ENCODE measurements at places on chromosomes 4 and X.

DNA sequence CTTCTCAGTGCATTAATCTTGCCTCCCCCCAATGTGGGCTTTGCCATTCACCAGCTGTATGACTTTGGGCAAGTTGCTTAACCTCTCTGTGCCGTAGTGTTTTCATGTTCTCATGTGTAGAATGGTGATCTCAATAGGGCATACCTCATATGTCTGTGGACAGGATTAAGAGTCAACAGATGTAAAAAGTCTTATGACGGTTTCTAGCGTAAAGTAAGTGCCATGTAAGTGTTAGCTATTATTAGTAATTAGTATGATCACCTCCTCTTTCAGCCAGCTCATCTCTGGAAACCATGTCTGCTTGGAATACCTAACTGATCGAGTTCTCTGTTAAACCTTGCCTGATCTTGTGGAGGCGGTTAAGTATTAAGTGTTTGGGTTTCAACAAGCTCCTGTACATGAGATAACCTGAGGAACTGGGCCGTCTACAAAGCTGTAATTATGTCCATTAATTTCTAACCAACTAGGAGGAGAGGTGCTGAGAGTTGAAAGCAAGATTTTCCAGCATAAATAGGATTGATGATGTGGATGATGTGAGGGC, 66.3 kb downstream of the TSC22D3 start:
- DNase-seq = no peak

DNA sequence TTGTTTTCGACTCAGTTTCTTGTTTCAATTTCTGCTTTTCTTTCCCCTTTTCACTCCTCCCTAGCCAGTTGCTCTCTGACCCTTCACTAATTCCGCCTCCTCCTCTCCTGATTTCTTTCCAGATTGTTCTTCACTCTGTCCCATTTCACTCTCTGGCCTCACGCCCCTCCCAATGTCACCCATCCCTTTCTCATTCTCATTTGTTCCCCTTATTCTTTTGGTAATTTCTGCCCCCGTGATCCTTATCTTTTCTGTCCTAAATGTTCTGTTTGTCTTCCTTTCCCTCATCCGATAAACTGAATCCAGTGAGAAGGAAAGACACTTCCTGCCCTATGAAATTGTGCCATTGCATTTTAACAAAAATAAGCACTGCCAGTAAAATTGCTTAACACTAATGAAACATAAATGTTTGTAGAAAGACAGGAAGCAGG, 94.5 kb upstream of the RASGEF1B start:
- no peak for DNase-seq

DNA sequence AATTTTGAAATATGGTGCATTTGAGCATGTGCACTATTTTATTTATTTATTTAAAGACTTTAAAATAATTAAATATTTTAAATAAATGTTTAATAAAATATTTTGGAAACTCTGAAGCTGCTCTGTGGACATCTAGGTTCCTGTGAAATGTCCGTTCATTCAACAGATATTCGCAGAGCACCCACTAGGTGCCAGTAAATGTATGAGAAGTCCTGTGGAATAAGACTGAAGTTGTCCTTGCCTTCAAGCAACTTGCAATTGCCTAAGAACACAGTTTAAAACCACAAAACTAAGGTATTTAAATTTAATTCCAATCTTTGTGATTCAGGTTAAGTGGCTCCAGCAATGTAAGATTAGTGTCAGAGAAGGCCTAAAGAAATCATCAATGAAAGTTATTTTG, 306.7 kb downstream of the GBA3 start:
- no peak for DNase-seq

DNA sequence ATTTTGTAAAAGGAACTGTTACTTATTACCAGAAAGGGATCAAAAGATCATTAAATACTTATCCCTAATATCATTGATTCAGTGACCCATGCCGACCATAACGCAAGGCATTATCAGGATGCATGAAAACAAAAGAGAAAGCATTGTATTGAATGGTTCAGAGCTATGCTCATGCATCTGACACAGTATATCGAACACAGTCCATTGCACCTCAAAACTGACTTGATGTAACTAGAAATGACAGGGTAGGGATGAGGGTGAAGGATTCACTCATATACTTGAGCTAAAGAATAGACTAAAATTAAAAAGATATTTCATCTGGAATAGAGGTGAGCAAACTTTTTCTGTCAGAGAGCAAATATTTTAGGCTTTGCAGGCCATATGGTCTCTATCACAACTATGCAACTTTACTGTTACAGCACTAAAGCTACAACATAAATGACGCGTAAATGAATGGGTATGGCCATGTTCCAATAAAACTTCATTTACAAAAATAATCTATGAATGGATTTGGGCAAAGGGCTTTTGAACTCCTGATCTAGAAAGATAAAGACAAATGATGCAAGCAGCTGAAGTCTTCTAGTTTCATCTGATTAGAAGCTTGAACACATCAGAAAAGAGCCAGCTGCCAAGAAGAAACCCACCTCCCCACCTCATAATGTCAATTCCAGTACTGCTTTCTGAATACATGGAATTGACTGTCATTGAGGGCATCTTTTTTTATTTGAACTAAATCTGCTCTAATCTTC, 12.9 kb upstream of the SPP1 start:
- DNase-seq = no peak

DNA sequence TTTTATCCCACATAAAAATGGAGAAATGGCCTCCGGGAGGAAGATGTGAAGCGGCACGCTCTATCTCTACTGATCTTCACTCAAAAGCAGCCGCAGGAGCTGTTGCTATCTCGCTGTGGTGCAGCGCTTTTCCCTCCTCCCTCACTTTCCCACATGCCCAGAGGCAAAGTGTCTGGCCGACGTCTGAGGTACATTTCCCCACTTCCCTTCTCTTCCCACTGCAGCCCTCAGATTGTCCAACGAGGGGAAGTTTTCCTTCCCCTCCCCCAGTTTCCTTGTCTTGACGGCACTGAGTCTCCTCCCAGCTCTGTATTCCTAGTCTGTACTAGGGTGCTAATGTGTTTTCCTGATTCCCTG, 660 bp upstream of the COL25A1 start:
- DNase-seq = no peak

DNA sequence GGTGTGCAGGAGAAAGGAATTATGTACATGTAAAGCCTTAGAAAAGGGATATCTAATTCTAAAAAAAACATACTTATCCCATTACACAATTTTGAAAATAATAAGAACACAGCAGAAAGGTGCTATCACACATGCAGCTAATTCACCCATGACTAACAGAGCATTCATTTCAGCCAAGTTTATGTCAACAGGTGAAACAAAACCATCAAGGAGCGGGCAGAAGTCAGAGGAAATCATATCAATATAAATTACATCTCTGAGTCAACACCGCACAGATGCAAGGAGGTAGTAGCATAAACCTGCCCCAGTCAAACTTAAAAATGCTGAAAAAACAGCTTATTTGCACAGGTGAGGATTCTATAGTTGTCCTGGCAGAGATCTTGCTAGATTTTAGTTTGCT, 197.9 kb downstream of the PRDM5 start:
- DNase-seq = no peak

- DNase-seq = no peak
Measured at GRCh38 chrX:118627084-118627758, 100.2 kb upstream of the IL13RA1 start.

DNA sequence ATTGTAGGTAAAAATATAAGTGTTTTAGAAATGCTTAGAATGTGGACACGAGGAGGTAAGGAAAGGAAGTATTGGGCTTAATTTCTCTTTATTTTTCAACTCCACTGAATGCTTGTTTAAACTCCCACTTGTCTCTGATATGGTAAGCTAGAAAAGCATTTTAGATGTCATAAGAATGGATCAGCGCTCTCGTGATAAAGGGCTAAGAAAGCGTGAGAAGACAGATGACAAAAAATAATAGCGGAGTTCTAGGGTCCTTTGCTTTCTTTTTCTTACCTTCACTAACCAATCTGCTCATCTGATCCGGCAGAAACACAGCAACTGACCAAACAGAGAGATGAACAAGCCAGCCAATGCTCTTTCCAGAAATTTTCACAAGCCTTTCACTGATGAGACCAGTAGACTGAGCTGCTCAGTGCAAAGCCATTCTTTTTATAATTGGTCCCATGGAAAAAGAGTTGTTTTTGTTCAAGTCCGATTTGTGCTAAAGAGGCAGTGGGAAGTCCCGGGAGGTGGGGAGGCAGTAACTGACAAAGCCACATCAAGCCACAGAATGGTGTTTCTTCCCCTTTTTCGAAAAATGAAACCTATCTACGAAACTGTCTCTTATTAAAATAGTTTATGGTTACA, at the start of gene TASL:
TSS of gene TASL (minus strand) at position 405 of the 630 bp plus-strand sequence. CDS start 17,411 bp downstream, outside the sequence.
- DNase-seq = no peak

GRCh38 chr4:151575646-151576045, 166.7 kb downstream of the FHIP1A start:
- DNase-seq = no peak

GRCh38 chr4:101500742-101501141, 153.4 kb upstream of the PPP3CA start:
- no peak for DNase-seq

DNA sequence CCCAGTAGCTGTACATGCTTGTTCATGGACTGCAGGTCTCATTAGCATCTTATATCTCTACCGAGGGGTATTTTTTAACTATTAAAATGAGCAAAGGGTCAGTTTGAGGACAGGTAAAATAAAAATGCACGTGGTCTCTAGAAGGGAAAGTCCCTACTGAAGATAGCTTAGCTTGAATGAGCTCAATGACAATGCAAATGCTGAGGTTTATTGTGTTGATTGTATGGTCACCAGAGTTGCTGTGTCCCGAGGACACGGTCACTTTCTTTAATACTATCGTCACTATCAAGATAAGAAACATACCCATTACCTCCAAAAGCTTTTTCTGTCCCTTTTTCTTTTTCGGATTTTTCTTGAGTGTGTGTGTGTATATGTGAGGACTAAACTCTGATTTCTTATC, 250.5 kb upstream of the PRKX start:
- DNase-seq = no peak

- no peak for DNase-seq
Measured at GRCh38 chrX:41596596-41596995, 92.2 kb upstream of the GPR34 start.

DNA sequence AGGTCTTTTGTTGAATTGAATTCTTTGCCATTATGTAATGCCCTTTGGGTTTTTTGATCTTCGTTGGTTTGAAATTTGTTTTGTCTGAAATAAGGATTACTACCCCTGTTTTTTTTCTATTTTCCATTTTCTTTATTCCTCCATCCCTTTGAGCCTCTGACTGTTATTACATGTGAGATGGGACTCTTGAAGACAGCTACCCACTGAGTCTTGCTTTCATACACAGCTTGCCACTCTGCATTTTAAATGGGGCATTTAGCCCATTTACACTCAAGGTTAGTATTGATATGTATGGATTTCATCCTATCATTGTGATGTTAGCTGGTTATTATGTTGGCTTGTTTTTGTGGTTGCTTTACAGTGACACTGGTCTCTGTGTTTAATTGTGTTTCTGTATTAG, 736.2 kb upstream of the GRID2 start:
- no peak for DNase-seq

GRCh38 chr4:186943411-186943810, 219.8 kb upstream of the FAT1 start:
- DNase-seq = no peak

All from activated CD4-positive, alpha-beta T cell treated with anti-CD3 and anti-CD28 coated beads for 4 hours (primary cell).